ENCODE measurements at places on chromosomes 12 and 14.

DNA sequence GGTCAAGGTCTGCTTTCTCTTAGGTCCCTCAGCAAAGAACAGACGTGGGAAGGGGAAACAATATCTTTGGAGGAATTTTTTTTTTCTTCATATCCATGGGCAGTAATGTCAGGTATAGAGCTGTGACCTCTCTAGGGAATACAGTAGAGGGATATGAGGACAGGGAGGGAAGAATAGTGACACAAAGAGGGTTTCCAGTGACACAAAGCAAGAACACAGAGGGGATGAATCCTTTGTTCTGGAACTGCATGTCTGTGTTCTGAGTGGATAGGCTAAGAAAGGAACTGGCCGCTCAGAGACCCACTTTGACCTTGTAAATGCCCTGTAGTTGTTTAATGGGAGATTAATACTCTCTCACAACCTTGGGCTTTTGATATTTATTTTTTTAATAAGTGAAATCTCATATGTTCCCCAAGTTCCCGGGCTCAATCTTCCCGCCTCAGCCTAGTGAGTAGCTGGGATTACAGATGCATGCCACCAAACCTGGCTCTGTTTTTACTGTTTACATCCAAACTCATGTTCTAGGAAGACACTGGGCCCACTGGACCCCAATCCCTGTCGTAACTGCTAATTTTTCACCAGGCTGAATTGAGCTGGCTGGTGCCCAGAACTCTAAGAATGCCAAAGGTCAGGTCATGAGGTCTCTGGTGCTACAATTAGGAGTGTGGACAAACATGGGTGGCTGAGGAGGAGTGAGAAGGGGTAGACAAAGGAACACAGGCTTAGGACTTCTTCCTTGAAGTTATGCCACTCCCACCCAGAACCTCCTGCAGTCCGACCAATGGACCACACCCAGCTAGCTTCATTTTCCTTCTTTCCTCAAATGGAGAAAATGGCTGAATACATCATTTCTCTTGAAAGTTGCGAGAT is 9.1 kb upstream of the PLEKHH1 start:
- DNase-seq, result no peak

- no peak for DNase-seq
Measured at GRCh38 chr14:92105893-92106142, 564 bp downstream of the ATXN3 start.

DNA sequence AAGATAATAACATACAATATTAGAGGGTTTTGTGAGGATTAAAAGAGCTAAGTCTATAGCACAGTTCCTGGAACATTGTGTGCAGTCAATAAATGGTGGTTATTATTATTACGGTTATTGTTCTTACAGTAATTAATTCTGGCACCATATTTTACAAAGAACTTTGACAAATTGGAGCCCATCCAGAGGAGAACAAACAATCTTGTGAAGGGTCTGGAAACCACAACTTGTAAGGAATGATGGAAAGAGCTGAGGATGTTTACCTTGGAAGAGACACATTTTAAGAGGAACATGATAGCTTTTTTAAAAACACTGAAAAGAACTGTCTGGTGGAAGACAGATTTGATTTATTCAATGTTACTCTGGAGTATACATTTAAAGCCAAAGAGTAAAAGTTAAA is 150.5 kb upstream of the KRR1 start:
- DNase-seq, result peak; percentile 64

DNA sequence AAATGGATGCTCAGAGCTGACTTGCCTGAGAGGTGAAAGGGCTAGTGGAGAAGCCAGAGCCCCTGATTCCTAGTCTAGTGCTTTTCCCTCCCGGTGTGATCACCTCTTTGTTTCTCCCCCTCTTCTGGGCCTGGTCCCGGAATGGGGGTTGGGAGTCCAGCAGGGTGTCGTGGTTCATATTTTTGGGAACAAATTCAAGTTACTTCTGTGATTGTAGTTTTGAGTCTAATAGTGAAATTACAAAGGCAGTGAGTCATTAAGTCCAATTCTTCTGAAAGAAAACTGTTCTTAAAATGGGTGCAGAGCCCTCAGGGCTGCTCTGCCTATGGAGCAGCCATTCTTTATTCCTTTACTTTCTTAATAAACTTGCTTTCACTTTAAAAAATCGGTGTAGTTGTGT is 7.6 kb downstream of the SUSD6 start:
- DNase-seq, result no peak

DNA sequence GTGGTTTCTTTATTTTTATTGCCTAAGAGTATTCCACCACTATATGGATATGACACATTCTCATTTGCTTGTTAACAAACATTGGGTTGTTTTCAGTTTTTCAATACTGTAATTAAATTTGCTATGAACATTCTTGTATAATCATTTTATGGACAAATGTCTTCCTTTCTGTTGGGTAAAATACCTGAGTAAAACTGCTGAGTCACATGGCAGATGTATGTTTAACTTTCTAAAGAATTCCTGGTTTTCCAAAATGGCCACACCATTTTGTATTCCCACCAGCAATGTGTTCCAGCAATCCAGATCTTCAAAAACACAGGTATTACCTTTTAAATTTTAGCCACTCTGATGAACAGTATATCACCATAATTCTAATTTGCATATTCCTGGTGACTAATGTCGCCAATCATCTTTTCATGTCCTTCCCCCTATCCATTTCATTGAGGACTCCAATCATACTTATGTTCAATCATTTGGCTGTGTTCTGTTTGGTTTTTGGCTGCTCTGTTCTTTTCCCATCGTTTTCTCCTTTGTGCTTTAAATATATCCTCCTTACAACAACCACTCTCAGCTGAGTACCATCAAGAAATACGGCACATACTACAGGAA is 36.0 kb downstream of the CDK17 start:
- DNase-seq, result no peak

- no peak for DNase-seq
Measured at GRCh38 chr12:45400991-45401390, 185.1 kb downstream of the ANO6 start.

GRCh38 chr14:93346926-93347721 is at the start of gene COX8C:
Gene COX8C, plus strand, starts transcription at chr14:93347182. Its CDS starts 87 bp downstream, at chr14:93347269.
- DNase-seq, result no peak

- DNase-seq, result no peak
Measured at GRCh38 chr14:95666450-95666849, 19.8 kb upstream of the TCL1B start.

DNA sequence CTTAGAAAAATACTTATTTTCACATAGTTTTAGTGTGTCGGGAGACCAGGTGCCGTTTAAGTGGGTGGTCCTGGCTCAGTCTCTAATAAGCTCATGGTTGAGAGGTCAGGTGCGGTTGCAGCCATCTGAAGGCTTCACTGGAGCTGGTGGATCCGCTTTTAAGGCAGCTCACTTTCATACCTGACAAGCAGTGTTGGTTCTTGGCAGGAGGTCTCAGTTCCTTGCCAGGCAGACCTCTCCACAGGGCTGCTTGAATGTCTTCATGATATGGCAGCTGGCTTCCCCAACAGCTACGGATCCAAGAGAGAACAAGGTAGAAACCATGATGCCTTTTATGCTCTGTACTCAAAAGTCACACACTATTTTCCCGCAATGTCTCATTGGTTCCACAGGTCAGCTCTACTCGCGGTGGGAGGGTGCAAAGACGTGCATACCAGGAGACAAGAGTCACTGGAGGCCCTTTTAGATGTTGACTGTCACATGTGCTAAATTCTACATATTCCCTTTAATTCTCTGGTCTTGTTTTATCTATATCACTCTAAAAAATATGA is 8.0 kb upstream of the ZDHHC17 start:
- no peak for DNase-seq

- DNase-seq, result no peak
Measured at GRCh38 chr14:50800032-50800431, 30.9 kb downstream of the NIN start.

- DNase-seq, result no peak
Measured at GRCh38 chr12:63928305-63928704, 83.8 kb downstream of the SRGAP1 start.

GRCh38 chr14:97331526-97331925 is 534.3 kb downstream of the VRK1 start:
- no peak for DNase-seq

GRCh38 chr14:46279776-46280175 is 371.8 kb downstream of the RPL10L start:
- DNase-seq, result no peak

Data from muscle of back (tissue), 13 donors.